ENCODE measurements at places on chromosomes 7 and 10. TPM values are rescaled to one million over a fixed set of nuclear protein-coding genes. Genes with fewer than 3 reads are reported as not detected.

NYAP1 gene
- 0.49 TPM for polyA plus RNA-seq

TSPAN13 gene
- polyA plus RNA-seq: 42.5 TPM

GRCh38 chr10:131577178-131577555 lies 265.6 kb upstream of the TCERG1L start:
- H3K4me3 ChIP-seq: no peak overlapping the region
- H3K27me3 ChIP-seq: no peaks in the 10 kb centered on the region
- no peak for DNase-seq
- no peak overlapping the region for H3K27ac ChIP-seq

DNA sequence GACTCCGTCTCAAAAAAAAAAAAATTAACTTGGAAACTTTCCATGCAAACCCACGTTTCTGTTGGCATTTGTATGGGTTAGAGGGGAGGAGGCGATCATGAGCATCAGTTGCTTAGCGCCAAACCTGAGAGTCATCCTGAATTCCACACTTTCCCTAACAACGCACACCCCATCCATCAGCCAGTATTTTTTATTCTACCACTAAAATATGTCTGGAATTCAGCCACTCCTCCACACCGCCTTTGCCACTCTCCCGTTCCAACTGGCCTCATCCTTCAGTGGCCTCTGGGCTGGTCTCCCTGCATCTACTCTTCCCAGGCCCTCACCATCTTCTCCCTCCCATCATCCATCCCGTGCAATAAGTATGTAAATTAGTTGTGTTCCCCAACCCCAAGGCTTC lies 4.7 kb upstream of the LMBR1 start:
- H3K27me3 ChIP-seq: no peaks in the 10 kb centered on the region
- H3K4me1 ChIP-seq: no peaks in the 10 kb centered on the region
- H3K27ac ChIP-seq: no peak overlapping the region
- no peaks in the 10 kb centered on the region for H3K36me3 ChIP-seq
- DNase-seq: peak; percentile 24

- no peaks in the 10 kb centered on the region for H3K27me3 ChIP-seq
- no peak overlapping the region for H3K4me3 ChIP-seq
- no peaks in the 10 kb centered on the region for H3K36me3 ChIP-seq
- DNase-seq: no peak
- no peak overlapping the region for H3K27ac ChIP-seq
- H3K4me1 ChIP-seq: no peaks in the 10 kb centered on the region
These were observed 123.9 kb upstream of the ZMIZ1 start for GRCh38 chr10:78944723-78945312.

GRCh38 chr10:79615577-79615976 lies 4.8 kb downstream of the SFTPA1 start:
- no peak for DNase-seq
- H3K27me3 ChIP-seq: no peaks in the 10 kb centered on the region
- no peaks in the 10 kb centered on the region for H3K36me3 ChIP-seq
- no peak overlapping the region for H3K4me3 ChIP-seq

GRCh38 chr10:4138146-4138721 lies 353.2 kb upstream of the KLF6 start:
- DNase-seq: no peak
- H3K36me3 ChIP-seq: peaks cover 6% of the 10 kb centered on the region
- H3K27me3 ChIP-seq: no peaks in the 10 kb centered on the region
- H3K4me1 ChIP-seq: no peaks in the 10 kb centered on the region
- H3K4me3 ChIP-seq: no peak overlapping the region
- no peak overlapping the region for H3K27ac ChIP-seq

GRCh38 chr7:37052705-37053104 lies 328.4 kb upstream of the AOAH start:
- DNase-seq: peak; percentile 86
- H3K4me3 ChIP-seq: no peak overlapping the region
- H3K36me3 ChIP-seq: no peaks in the 10 kb centered on the region
- no peak overlapping the region for H3K27ac ChIP-seq
- peaks cover 10% of the 10 kb centered on the region for H3K4me1 ChIP-seq

DNA sequence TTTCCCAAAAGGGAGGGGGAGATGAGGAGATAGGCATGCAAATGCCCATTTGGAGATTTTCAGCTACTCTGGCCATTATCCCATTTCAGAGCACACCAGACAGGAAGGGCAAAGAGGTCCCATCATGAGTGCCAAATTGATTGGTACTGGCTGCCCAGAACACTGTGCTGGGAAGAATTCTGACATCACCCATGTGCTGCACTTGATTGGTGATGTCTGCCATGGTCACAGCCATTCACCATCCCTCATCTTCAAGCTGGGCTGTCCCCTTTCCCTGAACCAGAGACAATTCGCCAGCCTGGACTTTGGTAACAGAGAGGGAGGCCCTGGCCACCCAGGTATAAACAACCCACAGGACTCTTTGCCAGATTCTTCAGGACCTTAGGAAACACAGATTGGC lies 23.2 kb upstream of the RADIL start:
- no peaks in the 10 kb centered on the region for H3K27me3 ChIP-seq
- no peak overlapping the region for H3K4me3 ChIP-seq
- no peaks in the 10 kb centered on the region for H3K4me1 ChIP-seq
- no peak for DNase-seq

- no peak for DNase-seq
- no peaks in the 10 kb centered on the region for H3K4me1 ChIP-seq
- H3K27me3 ChIP-seq: no peaks in the 10 kb centered on the region
- no peaks in the 10 kb centered on the region for H3K36me3 ChIP-seq
- H3K4me3 ChIP-seq: no peak overlapping the region
These were observed 133.8 kb downstream of the TCERG1L start for GRCh38 chr10:131177431-131178327.

All from GM23338 (cell line).